CD4-positive, alpha-beta T cell treated with Interleukin-6 for 4 hours (primary cell): ENCODE measurements at places on chromosomes 12 and 14.

DNA sequence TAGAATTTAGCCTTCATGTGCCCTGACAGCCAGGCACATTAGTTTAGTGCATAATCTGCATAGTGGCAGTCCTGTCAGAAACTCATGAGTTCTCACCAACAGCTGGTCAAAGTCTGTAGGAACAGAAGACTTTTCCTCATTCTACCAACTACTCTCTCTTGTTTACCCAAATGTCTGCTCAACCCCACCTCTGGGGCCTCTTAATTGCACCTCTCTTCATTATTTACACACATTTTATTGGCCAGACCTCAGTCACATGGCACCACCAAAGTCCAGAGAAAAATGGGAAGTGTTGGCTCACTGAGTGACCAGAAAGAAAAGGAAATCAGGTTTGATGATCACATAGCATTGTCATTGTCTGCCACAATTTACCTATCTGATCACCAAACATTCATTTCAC is 114.6 kb upstream of the PLXNC1 start:
- no peak for DNase-seq

DNA sequence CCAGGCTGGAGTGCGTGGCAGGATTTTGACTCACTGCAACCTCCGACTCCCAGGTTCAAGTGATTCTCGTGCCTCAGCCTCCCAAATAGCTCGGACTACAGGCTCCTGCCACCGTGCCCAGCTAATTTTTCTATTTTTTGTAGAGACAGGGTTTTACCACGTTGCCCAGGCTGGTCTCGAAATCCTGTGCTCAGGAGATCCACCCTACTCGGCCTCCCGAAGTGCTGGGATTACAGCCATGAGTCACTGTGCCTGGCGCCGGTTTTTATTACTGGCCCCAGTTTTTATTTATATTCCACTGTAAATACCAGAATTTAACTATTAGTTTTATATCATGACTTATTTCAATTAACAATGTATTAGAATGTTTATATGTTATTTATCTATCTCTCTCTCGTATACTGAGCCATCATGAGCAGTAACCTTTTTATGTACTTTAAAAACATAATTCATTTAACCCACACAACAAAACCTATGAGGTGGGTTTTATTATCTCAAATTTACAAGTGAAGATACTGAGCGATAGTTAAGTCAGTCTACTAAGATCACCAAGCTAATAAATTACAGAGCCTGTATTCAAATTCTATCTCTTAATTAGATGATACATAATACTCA is 47.8 kb downstream of the HECTD1 start:
- DNase-seq, result no peak

- no peak for DNase-seq
Measured at GRCh38 chr12:15937902-15938301, 26.8 kb downstream of the DERA start.

DNA sequence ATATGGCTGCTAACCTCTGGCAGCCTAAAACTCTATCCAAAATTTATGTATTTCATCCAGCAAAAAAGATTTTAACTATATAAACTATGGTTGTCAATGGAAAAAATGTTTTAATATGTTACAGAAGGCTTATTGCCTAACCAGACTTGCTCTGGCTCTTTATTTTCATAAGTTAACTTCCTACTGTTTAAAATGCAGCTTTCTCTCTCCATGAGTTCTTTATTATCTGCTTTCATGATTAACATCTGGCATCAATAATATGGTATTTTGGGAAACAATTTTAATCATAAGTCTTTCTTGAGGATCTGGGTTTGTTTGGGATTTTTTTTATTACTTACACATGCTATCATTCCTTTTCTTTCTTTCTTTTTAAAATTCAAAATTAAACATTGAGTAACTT is 20.5 kb downstream of the KERA start:
- no peak for DNase-seq

- DNase-seq, result no peak
Measured at GRCh38 chr14:22778084-22778483, 11.6 kb downstream of the OXA1L start.

DNA sequence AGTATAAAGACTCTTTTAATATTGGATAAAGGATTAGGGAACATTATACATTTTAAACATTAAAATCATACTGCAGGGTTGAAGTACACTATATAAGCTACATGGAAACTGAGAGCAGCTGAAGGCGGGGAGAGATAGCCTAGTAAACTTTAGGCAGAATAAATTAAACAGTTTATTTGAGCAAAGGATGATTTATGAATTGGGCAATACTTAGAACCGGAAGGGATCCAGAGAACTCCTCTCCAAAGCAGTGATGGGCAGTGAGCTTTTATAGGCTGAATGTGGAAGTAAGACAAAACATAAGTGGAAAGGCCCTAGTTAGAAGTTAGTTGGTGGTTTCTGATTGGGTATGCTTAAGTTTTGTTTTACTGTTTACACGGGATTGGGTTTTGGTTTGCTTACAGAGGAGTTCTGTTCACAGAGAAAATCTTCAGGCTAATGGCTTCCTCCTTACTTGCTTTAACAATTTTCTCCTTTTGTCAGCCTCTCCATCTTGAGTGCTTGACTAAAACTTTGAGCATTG is 18.9 kb downstream of the LEMD3 start:
- DNase-seq, result no peak

DNA sequence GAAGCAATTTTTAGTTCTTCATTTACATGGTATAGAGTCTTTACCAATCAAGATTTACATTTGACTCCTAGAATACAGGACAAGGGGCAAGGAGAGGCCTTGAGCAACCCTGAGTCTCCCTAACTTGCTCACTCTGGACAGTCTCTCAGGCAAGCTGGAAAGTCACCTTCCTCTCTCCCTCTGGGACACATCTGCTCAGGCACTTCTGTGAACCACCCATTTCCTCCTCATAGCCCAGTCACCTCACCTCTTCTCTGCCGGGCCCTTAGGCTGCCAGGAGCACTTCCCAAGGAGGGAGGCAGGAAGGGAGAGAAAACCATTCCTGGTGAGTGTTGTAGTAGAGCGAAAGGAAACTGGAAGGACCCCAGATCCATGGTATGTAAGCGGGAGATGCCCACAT is 202.8 kb downstream of the TTC7B start:
- no peak for DNase-seq

DNA sequence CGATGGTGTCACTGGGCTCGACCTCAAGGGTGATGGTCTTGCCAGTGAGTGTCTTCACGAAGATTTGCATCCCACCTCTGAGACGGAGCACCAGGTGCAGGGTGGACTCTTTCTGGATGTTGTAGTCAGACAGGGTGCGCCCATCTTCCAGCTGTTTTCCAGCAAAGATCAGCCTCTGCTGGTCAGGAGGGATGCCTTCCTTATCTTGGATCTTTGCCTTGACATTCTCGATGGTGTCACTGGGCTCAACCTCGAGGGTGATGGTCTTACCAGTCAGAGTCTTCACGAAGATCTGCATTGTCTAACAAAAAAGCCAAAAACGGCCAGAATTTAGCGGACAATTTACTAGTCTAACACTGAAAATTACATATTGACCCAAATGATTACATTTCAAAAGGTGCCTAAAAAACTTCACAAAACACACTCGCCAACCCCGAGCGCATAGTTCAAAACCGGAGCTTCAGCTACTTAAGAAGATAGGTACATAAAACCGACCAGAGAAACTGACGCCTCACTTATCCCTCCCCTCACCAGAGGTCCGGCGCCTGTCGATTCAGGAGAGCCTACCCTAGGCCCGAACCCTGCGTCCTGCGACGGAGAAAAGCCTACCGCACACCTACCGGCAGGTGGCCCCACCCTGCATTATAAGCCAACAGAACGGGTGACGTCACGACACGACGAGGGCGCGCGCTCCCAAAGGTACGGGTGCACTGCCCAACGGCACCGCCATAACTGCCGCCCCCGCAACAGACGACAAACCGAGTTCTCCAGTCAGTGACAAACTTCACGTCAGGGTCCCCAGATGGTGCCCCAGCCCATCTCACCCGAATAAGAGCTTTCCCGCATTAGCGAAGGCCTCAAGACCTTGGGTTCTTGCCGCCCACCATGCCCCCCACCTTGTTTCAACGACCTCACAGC is 717 bp downstream of the UBC start:
- peak; percentile 96 for DNase-seq

- no peak for DNase-seq
Measured at GRCh38 chr12:54522243-54522642, 24.7 kb downstream of the NCKAP1L start.

DNA sequence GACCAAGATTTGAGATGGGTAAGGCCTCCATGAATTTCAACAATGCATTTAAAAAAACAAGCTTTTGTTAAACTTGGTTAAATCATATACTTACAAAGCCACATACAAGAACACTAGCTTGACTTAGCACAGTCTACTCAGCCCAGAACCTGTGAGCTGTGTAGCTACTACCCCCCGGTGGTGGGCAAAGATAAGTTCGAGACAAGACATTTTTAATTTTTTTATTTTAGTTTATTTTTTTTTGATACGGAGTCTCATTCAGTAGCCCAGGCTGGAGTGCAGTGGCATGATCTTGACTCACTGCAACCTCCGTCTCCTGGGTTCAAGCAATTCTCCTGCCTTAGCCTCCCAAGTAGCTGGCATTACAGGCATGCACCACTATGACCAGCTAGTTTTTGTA is 3.7 kb upstream of the NECAP1 start:
- DNase-seq, result peak; percentile 80

GRCh38 chr12:24742378-24742777 is 206.5 kb downstream of the BCAT1 start:
- no peak for DNase-seq
